ENCODE measurements at places on chromosomes 1 and 21. TPM values are rescaled to one million over a fixed set of nuclear protein-coding genes. Genes with fewer than 3 reads are reported as not detected.
A peak's percentile ranks its signal among the peaks of the same experiment; 100 is the strongest.

DCST1 gene
- not detected for total RNA-seq

ARID4B gene
- total RNA-seq = 30.1 TPM

ALPL gene
- total RNA-seq = not detected

RXFP4 gene
- not detected for total RNA-seq

TMPRSS3 gene
- not detected for total RNA-seq

FMO5 gene
- 1.1 TPM for total RNA-seq

ANGPTL3 gene
- total RNA-seq = not detected

PTAFR gene
- under 0.01 TPM for total RNA-seq

GRCh38 chr1:4108758-4109627, 208.9 kb upstream of the C1orf174 start:
- DNase-seq = no peak

DNA sequence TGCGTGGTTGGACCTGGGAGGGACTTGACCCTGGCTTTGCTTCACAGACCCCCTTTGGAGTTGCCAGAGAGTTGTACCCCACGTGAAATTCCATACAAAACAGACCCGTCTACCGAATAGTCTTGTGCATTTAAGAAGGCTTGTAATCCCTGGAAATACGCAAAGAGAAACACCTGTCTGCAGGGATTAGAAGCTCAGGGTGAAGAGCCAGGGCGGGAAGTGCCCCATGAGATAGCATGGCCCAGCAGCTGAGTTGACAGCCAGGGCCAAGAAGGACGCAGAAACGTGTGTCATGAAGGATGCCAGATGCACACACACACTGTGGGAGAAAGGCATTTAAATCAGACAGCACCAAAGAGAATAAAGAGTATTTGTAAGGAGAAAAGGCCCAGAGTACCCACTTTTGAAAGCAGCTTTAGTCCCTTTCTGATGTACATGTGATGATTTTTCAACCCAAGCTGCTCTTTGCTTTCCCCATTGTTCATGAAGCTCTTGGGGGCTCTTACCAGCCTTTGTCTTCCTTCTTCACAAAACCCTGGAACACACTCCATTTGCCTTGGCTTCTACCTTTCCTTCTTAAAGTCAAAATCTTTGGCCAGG, 46.6 kb downstream of the PCP4 start:
- DNase-seq = no peak

- DNase-seq = peak; percentile 46
These were observed 11.4 kb upstream of the DNASE2B start for GRCh38 chr1:84386716-84387479.

- DNase-seq = no peak
These were observed 203.2 kb downstream of the SDCCAG8 start for GRCh38 chr1:243459059-243459458.

- no peak for DNase-seq
These were observed 128.2 kb downstream of the TBX19 start for GRCh38 chr1:168408884-168409283.

DNA sequence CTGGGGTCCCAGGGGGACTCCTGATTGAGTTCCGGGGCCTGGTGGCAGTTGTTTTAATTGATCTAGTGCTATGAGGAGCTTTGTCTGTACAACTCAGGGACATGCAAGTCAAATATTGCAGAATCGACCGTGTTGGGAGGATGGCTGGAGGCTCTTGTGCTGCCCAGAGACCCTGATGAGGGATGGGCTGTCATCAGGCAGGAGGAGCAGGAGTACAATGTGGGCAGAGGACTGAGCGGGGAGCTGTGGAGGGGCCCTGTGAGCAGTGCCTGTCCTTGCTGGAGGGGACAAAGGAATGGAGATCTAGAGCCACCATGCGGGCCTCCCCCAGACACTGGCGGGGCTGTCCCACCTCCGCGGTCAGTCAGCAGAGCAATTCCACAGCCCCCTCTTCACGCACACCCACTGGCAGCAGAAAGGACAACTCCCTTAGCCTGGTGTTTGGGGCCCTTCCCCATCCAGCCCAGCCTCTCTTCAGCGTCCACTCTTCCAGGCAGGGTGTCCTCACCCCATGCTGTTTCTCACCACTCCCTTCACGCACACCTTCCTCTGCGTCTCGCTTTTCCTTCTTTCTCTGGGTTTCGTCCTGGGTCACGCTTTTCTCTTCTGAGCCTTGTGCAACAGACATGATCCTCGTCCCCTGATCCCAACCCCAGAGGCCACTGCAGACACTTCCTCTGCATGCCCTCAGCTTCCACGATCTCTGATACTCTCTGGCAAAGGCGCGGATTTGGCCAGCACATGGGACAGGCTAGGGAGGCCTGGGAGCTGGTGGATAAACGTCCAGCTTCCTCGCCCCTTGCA, 122.6 kb downstream of the GRIK3 start:
- DNase-seq = no peak

DNA sequence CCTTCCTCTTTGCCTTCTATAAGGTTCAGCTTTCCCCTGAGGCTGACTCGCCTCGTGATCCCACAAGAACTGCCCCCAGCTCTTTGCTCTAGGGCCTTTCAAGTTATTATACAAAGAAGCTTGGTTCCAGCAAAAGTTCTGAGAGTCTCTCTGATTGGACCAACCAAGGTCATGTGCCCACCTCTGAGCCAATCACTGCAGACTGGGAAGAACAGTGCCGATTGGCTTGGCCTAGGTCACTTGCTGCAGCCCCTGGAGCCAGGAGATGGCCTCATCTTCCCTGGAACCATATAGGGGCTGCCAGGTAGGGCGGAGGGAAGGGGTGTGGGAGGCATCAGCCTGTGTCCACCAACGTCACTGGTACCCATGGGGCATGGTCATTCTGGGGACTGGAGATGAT, 22.8 kb downstream of the TAS1R2 start:
- DNase-seq = no peak

- DNase-seq = no peak
These were observed 9.0 kb downstream of the CLDN19 start for GRCh38 chr1:42730988-42731387.

GRCh38 chr21:14591377-14591776, 45.3 kb upstream of the SAMSN1 start:
- DNase-seq = no peak

- no peak for DNase-seq
These were observed 580.4 kb downstream of the TTLL7 start for GRCh38 chr1:83418558-83418957.

- DNase-seq = no peak
These were observed 163.7 kb downstream of the LTN1 start for GRCh38 chr21:28828981-28829380.

- DNase-seq = no peak
These were observed 3.4 kb downstream of the PRR9 start for GRCh38 chr1:153220606-153221303.

- DNase-seq = peak; percentile 86
These were observed 5.1 kb upstream of the CTSK start for GRCh38 chr1:150813028-150813707.

DNA sequence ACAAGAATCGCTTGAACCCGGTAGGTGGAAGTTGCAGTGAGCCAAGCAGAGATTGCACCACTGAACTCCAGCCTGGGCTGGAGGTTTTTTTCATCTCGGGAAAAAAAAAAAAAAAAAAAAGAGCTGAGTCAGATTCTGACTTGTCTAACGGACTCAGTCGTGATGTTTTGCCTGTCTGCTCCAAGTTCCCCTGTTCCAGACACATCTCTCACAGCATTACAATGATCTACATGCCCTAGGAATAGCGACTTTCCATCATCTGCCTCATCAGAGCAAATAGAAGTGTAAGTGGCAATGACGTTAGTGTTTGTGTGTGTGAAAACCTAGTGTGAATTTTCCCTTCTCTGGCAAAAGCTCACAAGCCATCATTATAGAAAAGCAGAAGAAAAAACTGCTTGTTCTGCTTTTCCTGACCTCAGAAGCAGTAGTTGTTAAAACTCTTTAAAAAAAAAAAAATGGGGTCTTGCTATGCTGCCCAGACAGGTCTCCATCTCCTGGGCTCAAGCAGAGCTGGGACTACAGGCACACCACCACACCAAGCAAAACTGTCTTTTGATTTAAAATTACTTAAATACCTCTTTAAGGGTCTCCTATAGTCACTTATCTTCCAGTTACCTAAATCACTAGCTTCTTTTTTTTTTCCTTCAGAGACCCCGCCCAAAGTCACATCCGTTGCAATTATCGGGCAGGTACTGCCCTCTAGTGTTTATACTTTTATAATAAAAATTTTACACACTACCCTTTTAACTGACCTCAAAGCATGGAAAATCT, 37.3 kb downstream of the PLEKHO1 start:
- DNase-seq = peak; percentile 54

DNA sequence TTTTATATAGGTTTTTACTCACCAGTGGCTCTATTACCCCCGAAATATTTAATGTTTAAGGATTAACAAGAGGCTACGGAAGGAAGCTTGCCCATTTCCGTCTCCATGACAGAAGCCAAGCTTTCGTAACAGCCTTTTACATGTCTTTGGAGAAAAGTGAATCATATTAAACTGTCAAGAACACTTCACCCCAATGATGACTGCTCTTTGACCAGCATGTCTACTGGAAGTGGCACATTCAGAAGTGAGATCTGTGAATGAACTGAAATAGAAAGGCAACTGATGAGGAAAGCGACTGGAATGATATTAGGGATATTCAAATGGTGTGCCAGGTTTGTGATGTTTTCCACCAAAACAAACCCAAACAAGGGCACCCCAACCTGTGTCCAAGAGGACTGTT, 8.5 kb upstream of the PRDM15 start:
- DNase-seq = no peak

- no peak for DNase-seq
These were observed 479.1 kb downstream of the AGBL4 start for GRCh38 chr1:49544615-49545014.

DNA sequence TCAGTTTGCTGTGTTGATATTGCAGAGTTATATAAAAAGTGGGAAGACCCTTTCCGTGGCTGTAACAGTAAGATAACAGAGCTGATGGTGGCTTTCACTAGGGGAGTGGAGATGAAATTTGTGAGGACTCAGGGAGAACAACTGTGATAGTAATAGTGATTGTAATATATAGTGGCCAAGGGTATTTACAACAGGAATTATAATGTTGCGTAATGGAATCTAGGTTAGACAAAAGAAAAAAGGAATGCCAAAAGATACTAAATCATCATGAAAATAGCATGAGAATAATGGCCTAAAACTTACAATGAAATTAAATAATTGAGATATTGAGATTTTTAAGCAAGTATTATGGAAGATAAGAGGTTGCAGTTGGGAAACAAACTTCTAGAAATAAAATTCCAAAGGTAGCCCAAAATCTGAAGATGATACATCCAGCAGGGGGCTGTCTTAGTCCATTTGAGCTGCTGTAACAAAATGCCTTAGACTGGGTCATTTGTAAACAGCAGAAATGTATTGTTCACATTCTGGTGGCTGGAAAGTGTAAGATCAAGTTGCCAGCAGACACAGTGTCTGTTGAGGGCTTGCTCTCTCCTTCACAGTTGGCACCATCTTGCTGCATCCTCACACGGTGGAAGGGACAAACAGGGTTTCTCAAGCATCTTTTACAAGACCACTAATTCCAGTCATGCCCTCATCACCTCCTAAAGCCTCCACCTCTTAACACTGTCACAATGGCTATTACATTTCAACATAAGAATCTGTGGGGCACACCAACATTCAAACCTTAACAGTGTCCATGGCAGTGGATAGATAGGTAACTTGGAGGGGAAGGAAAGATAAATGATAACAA, 711.2 kb downstream of the MRPL39 start:
- no peak for DNase-seq
